Activated CD4-positive, alpha-beta T cell treated with anti-CD3 and anti-CD28 coated beads for 36 hours (primary cell): ENCODE measurements at places on chromosomes 4 and X. TPM values are rescaled to one million over a fixed set of nuclear protein-coding genes. Genes with fewer than 3 reads are reported as not detected.

DNA sequence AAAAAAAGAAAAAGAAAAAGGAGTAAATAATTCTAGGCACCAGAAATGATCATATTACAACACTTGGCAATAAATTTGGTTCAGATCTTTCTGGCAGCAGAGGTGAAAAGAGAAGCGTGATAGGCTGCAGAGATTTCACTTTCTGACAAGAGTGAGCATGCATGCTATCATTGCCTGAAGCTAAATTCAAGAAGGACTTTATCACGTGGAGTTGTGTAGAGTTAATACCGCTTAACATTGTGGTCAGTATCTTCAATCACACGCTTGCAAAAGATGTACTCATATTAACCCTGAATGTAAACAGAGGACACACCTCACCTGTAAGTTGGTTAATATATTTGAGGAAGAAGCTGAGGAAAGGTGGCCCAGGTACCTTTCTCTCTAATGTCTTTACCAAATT is 31.4 kb upstream of the RBPJ start:
- H3K36me3 ChIP-seq, result no peaks in the 10 kb centered on the region
- H3K4me1 ChIP-seq, result peaks cover 16% of the 10 kb centered on the region
- H3K27ac ChIP-seq, result no peak overlapping the region
- H3K27me3 ChIP-seq, result no peaks in the 10 kb centered on the region
- DNase-seq, result no peak
- H3K4me3 ChIP-seq, result no peak overlapping the region

DNA sequence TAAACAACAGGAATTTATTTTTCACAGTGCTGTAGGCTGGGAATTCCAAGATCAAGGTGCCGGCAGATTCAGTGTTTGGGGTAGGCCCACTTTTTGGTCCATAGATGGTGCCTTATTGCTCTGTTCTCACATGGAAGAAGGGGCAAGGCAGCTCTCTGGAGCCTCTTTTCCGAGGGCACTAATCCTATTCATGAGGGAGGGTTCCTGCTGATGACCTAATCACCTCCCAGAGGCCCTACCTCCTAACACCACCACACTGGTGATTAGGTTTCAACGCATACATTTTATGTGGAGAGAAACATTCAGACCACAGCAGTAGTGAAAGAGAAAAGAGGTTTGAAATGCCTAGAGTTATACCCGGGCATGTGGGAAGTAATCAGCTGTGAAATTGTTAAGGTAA is 1.4 kb upstream of the POLA1 start:
- H3K36me3 ChIP-seq, result peaks cover 10% of the 10 kb centered on the region
- H3K4me3 ChIP-seq, result peak overlapping the region; percentile 85
- no peaks in the 10 kb centered on the region for H3K27me3 ChIP-seq
- peaks cover 22% of the 10 kb centered on the region for H3K4me1 ChIP-seq
- no peak overlapping the region for H3K27ac ChIP-seq
- no peak for DNase-seq

- H3K27ac ChIP-seq, result no peak overlapping the region
- no peak overlapping the region for H3K4me3 ChIP-seq
- DNase-seq, result no peak
- no peaks in the 10 kb centered on the region for H3K4me1 ChIP-seq
- no peaks in the 10 kb centered on the region for H3K36me3 ChIP-seq
Measured at GRCh38 chr4:18957716-18958115, 936.2 kb upstream of the LCORL start.

GRCh38 chr4:131001371-131001770 is 1905.4 kb downstream of the C4orf33 start:
- no peak overlapping the region for H3K27ac ChIP-seq
- no peaks in the 10 kb centered on the region for H3K36me3 ChIP-seq
- H3K4me3 ChIP-seq, result no peak overlapping the region
- no peaks in the 10 kb centered on the region for H3K4me1 ChIP-seq

GRCh38 chrX:113157496-113157895 is 316.9 kb upstream of the AMOT start:
- no peak overlapping the region for H3K4me3 ChIP-seq
- H3K4me1 ChIP-seq, result no peaks in the 10 kb centered on the region
- H3K36me3 ChIP-seq, result no peaks in the 10 kb centered on the region
- no peak overlapping the region for H3K27ac ChIP-seq

GRCh38 chr4:133799717-133800315 is 401.8 kb downstream of the PABPC4L start:
- no peaks in the 10 kb centered on the region for H3K36me3 ChIP-seq
- DNase-seq, result no peak
- H3K4me1 ChIP-seq, result no peaks in the 10 kb centered on the region
- no peak overlapping the region for H3K4me3 ChIP-seq

DNA sequence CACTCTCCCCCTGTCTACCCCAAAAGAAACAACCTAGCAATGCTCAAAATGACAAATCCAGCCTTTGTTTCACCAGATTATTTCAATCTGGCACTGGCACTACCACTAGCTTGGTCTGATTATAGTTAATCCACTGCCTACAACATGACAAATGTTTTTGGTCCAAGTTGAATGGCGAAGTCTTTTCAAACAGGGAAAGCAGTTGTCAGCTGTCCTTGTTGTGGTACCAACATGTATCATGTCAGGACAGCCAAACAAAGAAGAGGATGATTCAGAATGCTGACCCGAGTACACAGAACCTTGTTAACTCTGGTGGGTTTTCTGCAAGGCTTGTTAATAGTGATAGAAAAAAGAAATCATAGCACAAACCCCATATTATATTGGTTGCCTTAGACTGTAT is 160.8 kb upstream of the ANK2 start:
- DNase-seq, result no peak
- no peak overlapping the region for H3K4me3 ChIP-seq
- no peaks in the 10 kb centered on the region for H3K36me3 ChIP-seq
- no peaks in the 10 kb centered on the region for H3K4me1 ChIP-seq

DNA sequence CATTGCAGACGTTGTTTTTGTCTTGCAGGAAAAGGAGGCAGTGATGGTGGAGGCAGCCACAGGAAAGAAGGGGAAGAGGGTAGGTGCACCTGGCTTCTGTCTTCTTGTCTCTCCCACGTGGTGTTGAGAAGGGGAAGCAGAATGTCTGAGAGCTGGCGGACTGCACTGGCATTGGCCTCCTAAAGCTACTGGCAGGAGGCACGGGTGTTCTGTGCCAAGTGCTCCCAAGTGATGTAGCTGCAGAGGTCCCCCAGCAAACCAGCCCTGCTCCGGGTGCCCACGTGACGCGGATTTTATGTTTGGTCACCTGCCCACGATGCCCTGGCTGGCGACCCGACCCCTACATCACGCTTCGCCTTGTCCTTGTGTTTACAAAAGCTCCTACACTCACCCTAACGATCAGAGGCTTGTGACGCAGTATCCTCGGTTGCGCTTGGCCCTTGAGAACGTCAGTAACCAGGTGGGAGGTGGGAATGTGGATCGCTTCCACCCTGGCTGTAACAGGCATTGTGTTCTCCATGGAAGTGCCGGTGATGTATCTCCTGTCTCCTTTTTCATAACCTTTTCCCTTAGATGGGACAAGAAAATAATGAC is 28.5 kb upstream of the XG start:
- no peaks in the 10 kb centered on the region for H3K27me3 ChIP-seq
- no peak overlapping the region for H3K4me3 ChIP-seq

- peak overlapping the region; percentile 69 for H3K27ac ChIP-seq
- no peak overlapping the region for H3K4me3 ChIP-seq
- no peaks in the 10 kb centered on the region for H3K27me3 ChIP-seq
- peaks cover 57% of the 10 kb centered on the region for H3K4me1 ChIP-seq
- DNase-seq, result no peak
Measured at GRCh38 chrX:42948723-42949657, 171.0 kb upstream of the PPP1R2C start.

DNA sequence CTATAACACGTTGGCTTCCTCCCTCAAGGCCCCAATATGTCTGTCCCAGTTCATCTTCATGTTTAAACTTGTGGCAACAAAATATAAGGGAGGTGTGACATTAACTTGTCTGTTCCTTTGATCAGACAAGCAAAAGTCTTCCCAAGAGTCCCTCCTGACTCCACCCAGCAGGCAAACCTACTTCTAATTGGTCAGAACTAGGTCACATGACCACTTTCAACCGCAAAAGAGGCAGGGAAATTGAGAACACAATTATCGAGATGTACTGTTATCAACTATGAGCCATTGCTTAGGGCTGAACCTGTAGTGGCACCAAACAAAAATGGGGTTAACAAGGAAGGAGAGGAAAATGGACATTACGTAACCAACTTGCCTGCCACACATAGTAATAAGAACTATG is 246.8 kb upstream of the TET2 start:
- peaks cover 14% of the 10 kb centered on the region for H3K27me3 ChIP-seq
- DNase-seq, result no peak
- no peak overlapping the region for H3K27ac ChIP-seq
- H3K4me1 ChIP-seq, result peaks cover 12% of the 10 kb centered on the region
- no peak overlapping the region for H3K4me3 ChIP-seq

DNA sequence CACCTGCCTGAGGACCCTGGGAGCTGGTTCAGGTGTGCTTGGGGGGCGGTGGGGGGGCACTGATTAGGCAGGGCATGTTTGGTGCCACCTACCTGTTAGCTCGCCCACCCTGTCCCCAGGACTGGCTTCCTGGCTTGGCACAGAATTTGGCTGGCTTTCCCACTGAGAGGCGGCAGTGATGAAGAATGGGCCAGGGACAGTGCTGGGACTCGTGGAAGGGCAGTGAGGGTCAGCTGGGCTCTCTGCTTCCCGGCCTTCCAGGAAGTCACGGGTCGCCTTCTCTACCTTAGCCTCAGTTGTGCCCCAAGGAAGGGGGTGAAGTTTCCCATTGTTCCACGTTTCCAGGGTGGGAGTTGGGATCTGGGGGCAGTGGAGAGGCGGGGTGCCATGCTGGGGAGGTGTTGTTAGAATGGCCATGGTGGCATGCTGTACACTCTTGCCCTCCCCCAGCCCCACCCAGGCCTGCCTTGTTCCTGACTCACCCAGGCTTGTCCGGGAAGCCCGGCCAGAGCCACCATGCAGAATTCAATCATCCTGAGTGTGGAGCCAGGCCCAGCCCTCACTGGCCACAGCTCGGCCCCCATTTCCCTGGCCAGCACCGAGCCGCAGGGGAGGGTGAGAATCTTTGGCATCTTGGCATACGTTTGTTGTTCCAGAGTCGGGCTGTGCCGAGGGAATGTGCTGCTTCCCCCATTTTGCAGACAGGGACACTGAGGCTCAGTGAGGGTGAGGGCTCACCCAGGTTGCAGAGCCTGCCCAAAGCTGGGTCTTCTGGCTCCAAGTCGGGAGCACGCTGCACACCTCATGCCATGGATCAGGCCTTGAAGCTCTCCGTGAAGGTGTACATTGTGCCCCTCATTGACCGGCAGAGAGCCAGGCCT is 21.9 kb upstream of the GPR78 start:
- no peak for DNase-seq
- H3K27ac ChIP-seq, result no peak overlapping the region
- peaks cover 2% of the 10 kb centered on the region for H3K27me3 ChIP-seq
- H3K4me3 ChIP-seq, result no peak overlapping the region

DNA sequence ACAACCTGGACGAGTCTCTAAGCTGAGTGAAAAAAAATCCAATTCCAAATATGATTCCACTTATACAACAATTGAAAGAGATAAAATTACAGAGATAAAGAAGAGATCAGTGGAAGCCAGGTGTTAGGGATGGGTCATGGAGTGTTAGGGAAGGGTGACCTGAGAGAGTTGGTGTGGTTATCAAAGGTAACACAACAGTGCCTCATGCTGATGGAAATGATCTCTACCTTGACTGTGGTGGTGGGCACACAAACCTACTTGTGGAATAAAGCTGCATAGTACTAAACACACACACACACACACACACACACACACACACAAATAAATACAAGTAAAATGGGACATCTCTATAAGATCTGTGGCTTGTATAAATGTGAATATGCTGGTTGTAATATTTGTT is 26.0 kb downstream of the BEND2 start:
- H3K27ac ChIP-seq, result no peak overlapping the region
- no peaks in the 10 kb centered on the region for H3K27me3 ChIP-seq
- no peak for DNase-seq

GRCh38 chrX:45806410-45807121 is 605.9 kb upstream of the DIPK2B start:
- peak overlapping the region; percentile 88 for H3K27ac ChIP-seq
- DNase-seq, result peak; percentile 65
- H3K4me1 ChIP-seq, result peaks cover 85% of the 10 kb centered on the region
- no peaks in the 10 kb centered on the region for H3K27me3 ChIP-seq
- H3K4me3 ChIP-seq, result peak overlapping the region; percentile 68

GRCh38 chr4:612052-612748 is 13.2 kb upstream of the PDE6B start:
- no peak for DNase-seq
- H3K27me3 ChIP-seq, result peaks cover 17% of the 10 kb centered on the region
- H3K4me3 ChIP-seq, result no peak overlapping the region
- H3K27ac ChIP-seq, result no peak overlapping the region
- no peaks in the 10 kb centered on the region for H3K36me3 ChIP-seq

DNA sequence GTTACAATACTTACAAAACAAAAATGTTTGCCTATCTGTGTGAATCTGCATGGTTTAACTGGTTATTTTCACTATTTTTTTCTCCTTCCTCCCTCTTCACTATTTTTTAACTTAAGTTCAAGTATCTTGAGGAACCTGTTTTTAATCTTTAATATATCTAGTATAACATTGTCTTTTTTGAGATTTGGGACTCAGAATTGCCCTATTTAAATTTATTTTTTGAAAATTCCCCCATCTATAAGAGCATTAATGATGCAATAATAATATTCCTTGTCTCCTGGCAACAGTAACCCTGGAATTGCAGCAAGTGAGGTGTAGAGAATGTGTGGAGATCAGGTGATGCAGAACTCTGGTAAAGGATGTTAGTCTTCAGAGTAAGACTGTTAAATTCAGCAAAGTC is at the start of gene TENT5D:
Gene TENT5D (plus strand): TSS at position 301 of the 400 bp plus-strand sequence. CDS start 22,093 bp downstream, outside the sequence.
- no peak within 1 kb of the TSS for H3K4me3 ChIP-seq
- no peak for DNase-seq
- H3K27me3 ChIP-seq, result no peaks in the 10 kb centered on the region
- H3K27ac ChIP-seq, result no peak within 1 kb of the TSS

- H3K36me3 ChIP-seq, result peaks cover 63% of the 10 kb centered on the region
- no peaks in the 10 kb centered on the region for H3K27me3 ChIP-seq
- no peak overlapping the region for H3K4me3 ChIP-seq
- H3K4me1 ChIP-seq, result no peaks in the 10 kb centered on the region
- H3K27ac ChIP-seq, result no peak overlapping the region
Measured at GRCh38 chr4:99077177-99077576, 11.4 kb downstream of the ADH5 start.

Gene MAB21L2
- total RNA-seq, result not detected

Gene IGFBP7
- not detected for total RNA-seq

Gene DDX60
- total RNA-seq, result 23.8 TPM

Gene CYBB
- total RNA-seq, result not detected

Gene XKRX
- total RNA-seq, result 0.78 TPM

Gene GYG2
- total RNA-seq, result not detected

Gene MAGEC3
- total RNA-seq, result not detected

Gene TRAM1L1
- not detected for total RNA-seq

Gene UGT2B15
- not detected for total RNA-seq

Gene PABPC5
- not detected for total RNA-seq
